Right atrium auricular region (tissue), 2 donors: ENCODE measurements at places on chromosomes 13 and 19. TPM values are rescaled to one million over a fixed set of nuclear protein-coding genes. Genes with fewer than 3 reads are reported as not detected.

DNA sequence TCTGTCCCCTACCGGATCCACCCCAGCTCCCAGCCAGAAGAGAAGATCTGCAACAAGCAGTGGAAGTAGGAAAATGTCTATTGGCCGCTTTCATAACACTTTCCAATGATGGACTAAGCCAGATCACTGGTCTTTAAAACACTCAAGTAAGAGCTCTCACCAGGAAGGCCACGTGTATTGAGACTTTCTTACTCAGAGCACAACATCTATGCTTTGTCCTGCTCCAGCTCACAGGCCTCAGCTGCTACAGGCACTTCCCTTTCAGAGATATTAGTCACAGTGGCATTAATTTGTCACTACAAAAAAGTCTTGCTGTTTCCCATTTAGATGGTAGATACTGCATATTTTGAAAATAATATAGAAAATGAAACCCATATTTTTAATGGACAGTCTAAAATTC, 164.2 kb downstream of the ABCC4 start:
- no peak for DNase-seq

The PLIN3 gene
- total RNA-seq = 27.2 TPM

The ELAVL3 gene
- not detected for total RNA-seq

The CEACAM16 gene
- not detected for total RNA-seq

The TRPM4 gene
- total RNA-seq = 20.6 TPM

The FXYD1 gene
- 175 TPM for total RNA-seq

DNA sequence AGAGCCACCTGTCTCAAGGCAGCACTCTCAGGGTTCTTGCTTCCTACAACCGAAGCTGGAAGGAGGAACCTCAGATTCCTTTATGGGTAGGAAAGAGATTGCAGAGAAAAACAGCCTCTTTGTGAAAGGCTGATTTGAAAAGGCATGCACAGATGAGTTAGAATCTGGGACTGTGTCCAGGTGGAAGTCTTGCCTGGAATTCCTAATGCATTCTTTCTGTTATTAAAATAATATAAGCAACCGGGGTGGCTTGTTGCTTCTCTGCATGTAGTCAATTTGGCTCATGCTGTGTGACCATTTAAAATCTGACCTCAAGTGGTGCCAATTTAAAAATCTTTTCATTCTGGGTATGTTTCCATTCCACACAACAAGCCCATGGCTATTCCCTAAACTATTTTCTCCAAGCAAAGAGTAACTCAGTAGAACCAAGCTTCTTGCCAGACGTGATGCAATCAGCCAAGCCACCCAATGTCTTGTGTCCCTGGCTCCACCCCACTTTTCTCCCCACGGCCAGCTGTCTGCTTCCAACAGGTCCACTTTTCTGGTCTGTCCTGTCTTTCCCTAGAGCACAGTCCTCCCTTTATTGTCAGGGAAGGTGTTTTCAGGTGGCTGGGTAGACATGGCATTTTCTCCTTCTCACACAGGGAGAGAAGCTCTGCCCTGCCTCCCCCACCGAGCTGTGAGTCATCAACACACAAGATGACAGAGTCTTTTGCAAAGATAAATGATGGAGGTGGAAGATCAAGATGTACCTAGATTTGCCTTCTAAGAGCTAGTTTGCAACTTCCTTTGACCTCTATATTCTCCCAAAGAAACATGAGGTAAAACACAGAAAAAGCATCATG, 394.3 kb downstream of the FOXO1 start:
- DNase-seq = peak; percentile 91

DNA sequence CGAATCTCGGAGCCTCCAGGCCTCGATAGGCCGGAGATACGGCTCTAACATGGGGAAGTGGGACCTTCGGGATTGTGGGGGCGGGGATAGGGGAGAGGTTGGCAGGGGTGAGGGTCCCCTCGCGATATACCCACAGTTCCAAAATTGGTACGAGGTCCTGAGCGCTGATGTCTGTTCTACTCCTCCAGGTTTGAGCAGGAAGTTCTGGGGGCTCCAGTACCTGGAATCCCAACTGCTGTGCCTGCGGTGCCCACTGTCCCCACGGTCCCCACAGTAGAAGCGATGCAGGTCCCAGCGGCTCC, 447 bp downstream of the RBM42 start:
- DNase-seq = no peak
